Activated T-cell treated with anti-CD3 and anti-CD28 coated beads, Interleukin-2, amount 50 U/mL, for 72 hours (primary cell): ENCODE measurements at places on chromosomes 1 and 21.

DNA sequence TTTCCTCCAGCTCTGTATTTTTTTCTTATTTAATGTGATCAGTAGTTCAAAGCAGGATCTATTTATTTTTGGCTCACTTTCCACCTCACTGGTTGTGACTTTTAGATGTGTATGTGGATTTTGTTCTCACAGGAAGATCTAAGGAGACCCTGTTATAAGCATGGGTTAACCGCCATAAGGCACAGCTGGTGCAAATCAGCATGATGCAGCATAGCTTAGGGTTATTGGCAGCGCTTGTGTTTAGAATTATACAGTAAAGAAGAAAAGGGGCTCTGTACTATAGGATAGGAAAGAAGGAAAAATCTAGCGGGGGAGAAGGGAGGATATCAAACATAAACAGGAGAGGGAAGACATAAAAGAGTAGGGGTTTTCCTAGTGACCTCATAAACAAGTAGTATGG is 26.9 kb upstream of the RGL1 start:
- no peak for DNase-seq

DNA sequence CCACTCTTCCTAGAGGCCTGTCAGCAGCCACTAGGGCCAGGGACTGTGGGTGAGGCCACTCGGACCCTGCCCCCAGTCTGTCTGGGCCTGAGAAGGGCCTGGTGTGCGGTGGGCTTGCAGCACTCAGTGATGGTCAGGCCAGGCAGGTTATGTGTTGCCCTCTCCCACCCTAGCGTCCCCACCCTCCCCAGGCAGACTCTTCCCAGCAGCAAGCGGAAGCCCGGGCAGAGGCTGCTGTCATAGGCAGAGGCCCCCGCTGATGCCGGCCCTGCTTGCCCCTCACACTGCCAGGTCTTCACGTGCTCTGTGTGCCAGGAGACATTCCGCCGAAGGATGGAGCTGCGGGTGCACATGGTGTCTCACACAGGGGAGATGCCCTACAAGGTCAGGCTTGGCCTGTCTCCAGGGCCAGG is 6.6 kb downstream of the ZBTB48 start:
- DNase-seq = no peak

DNA sequence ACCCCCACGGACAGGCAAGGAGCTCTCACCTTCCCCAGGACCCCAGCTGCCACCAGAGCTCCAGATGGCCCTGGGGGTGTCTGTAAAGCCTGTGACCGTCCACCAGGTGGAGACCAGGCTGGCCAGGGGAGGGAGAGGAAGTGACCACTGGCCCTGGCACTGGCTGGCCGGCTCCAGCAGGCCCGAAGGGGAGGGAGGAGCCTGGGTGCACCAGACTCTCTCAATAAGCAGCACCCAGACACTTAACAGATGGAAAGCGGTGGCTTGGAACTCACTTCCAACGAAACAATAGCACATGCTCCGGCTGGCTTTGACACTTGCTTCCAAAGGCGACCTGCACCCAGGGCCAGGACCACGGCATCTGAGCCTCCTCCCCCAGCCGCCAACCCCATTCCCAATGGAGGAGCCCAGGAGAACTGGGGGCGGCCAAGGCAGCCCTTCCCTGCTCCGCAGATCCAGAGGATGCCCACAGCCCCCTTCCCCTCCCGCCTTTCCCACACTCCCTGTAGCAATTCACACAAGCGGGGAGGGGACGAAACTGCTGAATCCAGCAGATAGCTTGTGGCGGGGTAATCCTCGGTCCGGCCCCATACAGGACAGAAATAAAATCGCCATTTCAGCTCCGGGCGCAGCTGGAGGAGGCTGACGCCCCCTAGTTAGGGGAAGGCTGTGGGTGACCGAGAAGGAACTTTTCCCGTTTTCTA is 742 bp upstream of the PDE9A start:
- no peak for DNase-seq

GRCh38 chr21:37219761-37220432 is 47.2 kb downstream of the VPS26C start:
- no peak for DNase-seq

DNA sequence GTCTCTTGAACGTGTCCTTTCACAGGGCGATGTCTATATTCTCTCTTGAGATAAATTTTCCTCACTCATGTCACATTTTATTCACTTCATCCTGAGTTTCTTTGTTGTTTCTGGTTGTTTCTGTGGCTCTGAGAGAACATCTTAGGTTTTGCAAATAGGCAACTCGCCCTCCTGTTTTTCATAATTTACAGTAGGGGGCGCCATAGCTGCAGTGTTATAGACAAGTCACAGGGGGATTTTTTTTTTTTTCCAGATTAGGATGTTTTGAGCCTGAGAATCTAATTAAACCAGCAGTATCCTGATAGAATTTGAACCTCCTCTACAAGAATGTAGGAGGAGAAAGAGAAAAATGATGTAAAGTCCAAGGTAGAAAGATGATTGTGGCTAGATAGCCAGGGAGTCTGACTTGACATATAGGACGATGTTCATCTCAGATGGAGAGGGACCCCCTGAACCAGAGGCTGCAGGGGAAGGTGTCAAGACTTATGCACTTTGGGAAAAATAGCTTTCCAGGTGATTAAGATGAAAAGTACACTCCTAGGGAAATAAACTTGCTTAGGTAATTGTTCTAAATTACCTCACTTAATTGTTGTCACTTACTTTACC is 76.3 kb downstream of the ZP4 start:
- no peak for DNase-seq

GRCh38 chr1:219434923-219435297 is 178.0 kb downstream of the ZC3H11B start:
- no peak for DNase-seq

DNA sequence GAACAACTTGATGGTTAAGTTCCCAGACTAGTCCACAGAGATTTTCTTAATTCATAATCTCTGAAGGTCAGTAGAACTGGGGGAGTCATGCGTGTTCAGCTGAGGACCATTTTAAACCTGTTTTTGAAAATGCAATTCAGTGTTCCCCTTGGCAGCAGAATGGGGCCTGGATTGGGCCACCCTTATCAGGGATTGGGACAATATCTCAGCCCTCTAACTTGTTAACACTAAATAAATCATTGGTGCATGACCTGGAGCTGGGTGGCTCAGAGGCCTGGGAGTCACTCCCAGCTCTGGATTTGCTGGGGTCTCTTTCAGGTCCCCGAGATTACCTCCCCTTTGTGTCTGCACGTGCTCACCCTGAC is 55.3 kb downstream of the MRPS6 start:
- DNase-seq = no peak

DNA sequence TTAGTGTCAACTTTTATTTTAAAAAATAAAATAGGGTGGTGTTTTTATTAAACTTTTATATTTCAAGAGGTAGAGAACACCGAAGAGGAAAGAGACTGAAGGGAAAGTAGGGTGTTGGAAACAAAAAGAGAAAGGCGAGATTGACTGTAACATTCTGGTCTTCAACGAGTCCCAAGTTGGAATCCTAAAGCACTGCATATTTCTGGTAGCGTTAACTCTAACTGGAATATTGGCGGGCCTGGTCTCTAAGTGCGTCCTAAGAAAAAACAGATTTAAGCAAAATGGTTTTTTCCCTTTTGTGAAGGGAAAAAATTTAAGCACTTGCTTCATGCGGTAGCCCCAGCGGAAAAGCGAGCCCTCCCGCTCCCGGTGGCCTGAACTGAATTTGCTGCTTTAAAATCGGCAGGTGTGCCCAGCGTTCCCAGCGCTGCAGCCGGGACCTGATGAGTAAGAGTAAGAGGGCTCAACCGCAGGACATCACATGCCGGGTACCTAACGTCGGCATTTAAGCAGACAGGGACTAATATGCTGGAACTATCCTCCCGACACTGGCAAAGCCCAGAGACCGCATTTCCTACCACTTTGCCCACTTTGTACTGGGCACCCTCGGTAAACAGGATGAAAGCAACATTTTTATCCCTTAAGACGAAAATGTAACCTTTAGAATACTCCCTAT is 30.5 kb upstream of the NFIA start:
- no peak for DNase-seq

GRCh38 chr21:37770461-37770860 is 145.8 kb downstream of the KCNJ6 start:
- no peak for DNase-seq

- no peak for DNase-seq
These were observed 5.8 kb upstream of the EPS8L3 start for GRCh38 chr1:109769330-109770078.

DNA sequence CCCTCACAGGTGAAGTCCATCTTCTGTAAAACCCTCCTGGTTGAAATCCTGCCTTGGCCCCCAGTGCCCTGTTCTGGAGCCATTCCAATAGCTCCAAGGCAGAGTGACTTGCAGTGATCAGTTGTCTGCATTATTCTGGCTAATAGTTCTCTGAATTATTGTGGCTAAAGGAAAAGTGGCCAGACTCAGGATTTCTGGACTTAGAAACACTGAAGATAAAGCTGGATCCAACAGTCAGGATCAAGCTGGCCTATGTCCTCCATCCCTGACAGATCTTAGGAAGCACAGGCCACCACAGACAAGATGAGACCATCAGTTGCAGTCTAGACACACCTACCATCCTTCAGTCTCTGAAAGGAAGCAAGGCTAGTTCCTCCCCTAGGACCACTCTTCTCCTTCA is 801 bp upstream of the C2CD4D start:
- no peak for DNase-seq

DNA sequence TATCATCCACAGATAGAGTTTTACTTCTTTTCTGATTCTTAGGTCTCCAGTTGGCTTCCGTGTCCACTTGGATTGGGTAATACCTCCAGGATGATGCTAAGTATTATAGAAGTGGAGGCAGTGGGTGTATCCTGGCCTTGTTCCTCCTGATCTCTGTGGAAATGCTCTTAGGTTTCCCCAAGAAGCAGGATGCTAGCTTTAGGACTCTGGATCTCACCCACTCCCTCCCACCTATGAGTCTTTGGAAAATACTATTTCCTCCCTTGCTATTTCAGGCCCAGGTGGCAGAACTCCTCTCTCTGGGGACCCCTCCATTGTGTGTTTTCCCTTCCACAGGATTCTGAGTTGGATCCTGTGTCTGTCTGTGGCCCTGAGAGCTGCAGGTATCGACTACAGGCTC is 86.7 kb downstream of the SIM2 start:
- no peak for DNase-seq

- DNase-seq = peak; percentile 62
These were observed 57.8 kb downstream of the SLC35D1 start for GRCh38 chr1:66996018-66996682.

DNA sequence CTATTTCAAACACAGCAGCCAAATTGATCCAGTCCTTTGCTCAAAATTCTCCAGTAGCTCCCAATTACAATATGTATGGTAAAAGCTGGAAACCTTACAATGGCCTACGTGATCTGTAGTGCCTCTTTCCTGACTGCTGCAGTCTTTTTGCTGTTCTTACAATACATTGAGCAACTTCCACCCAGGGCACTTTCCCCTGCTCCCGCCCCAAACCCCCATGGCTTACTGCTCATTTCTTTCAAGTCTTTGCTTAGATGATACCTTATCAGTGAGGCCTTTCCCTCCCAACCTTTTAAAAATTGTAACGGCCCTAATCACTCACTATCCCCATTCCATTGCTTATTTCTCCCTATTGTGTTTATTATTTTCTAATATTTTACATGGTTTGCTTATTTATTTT is 43.9 kb upstream of the APOBEC4 start:
- DNase-seq = no peak

DNA sequence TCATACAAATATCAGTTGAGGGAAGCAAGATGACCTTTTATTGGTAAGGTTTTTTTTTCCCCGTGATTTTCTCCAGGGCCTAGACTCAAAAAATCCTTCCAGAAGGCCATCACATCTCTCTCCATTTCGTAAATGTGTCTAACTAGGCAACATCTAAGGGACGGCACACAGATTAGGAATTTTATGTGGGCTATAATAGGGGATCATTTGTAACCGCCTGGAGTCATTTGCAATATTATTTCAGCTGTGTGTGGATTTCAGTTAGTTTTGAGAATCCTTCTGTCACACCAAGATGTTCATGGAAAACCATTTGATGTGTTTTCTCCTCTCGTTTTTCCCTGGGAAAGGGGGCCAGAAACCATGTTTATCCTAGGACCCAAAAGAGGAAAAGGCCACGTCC is 63.1 kb downstream of the ATP5PO start:
- DNase-seq = no peak

DNA sequence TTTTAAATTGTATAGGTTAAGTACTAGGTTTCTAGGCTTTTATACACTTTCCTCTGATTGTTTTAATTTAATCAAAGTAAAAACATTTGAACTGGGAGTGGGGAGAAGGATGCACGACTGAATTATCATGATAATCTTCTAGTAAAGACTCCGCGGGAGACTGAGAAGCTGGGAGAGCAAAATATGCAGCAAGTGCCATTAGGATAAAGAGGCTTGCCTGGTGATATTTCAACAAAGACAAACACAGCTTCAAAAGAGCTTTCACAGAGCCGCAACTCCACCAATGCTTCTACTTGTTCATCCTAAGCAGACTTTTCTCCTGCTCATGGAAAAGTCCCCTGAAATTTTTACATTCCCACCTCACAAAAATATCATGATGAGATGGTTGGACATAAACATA is 239.0 kb upstream of the PTBP2 start:
- no peak for DNase-seq

DNA sequence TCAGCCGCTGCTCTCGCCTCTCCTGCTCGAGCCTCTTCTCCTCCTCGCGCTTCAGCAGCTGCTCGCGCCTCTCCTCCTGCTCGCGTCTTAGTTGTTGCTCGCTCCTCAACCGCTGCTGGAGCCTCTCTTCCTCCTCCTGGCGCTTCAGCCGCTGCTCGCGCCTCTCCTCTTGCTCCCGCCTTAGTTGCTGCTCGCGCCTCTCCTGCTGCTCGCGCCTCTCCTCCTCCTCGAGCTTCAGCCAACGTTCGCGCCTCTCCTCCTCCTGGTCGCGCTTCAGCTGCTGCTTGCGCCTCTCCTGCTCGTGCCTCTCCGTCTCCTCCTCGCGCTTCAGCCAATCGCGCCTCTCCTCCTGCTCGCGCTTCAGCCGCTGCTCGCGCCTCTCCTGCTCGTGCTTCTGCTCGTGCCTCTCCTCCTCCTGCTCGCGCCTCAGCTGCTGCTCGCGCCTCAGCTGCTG is 3.7 kb downstream of the TCHH start:
- DNase-seq = peak; percentile 48

GRCh38 chr21:44436111-44436611 is 19.1 kb upstream of the LRRC3 start:
- DNase-seq = no peak

- DNase-seq = no peak
These were observed 175.5 kb downstream of the ASTN1 start for GRCh38 chr1:176989023-176989422.

- DNase-seq = no peak
These were observed 22.6 kb upstream of the TRABD2B start for GRCh38 chr1:48019714-48020315.

- DNase-seq = peak; percentile 63
These were observed 9.6 kb upstream of the ADORA1 start for GRCh38 chr1:203117611-203118575.

- no peak for DNase-seq
These were observed 104.6 kb downstream of the ARHGEF10L start for GRCh38 chr1:17643861-17644703.

- no peak for DNase-seq
These were observed 7.8 kb upstream of the TARS2 start for GRCh38 chr1:150479370-150479769.

- DNase-seq = no peak
These were observed 13.9 kb upstream of the RHOU start for GRCh38 chr1:228721407-228721806.

- DNase-seq = peak; percentile 73
These were observed 39.5 kb upstream of the CR2 start for GRCh38 chr1:207414606-207415108.

GRCh38 chr1:221241157-221241556 is 361.9 kb downstream of the HLX start:
- no peak for DNase-seq
